ENCODE measurements at places on chromosomes 5 and 9.

DNA sequence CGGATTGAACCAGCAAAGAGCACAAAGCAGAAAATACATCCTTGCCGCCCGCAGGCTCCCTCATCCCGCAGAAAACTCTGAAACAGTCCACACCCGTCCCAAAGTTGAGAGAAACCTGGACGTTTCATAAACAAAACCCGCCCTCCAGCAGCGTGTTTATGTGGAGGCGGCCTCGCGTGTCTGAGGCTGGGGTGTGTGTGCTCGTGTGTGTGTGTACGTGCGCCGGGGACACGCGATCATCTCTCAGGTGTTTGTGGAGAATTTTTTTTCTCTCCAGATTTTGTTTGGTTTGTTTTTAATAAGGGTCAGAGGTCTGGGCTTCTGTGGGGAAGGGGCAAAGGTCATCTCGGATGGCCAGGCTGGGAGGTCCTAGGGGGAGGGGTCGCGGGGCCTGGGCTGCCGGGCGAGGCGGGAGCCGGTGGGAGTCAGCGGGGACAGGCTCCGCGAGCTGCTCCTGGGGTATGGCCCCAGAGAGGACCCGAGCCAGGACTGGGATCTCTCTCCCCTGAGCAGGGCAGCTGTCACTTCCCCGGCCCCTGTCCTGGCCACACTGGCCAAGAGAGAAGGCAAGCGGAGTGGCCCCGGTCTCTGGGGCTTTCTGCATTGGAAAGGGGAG lies 206.4 kb downstream of the C9orf50 start:
- no peak for DNase-seq

- DNase-seq = no peak
Observed at GRCh38 chr5:142934051-142934762, 164.0 kb downstream of the ARHGAP26 start.

DNA sequence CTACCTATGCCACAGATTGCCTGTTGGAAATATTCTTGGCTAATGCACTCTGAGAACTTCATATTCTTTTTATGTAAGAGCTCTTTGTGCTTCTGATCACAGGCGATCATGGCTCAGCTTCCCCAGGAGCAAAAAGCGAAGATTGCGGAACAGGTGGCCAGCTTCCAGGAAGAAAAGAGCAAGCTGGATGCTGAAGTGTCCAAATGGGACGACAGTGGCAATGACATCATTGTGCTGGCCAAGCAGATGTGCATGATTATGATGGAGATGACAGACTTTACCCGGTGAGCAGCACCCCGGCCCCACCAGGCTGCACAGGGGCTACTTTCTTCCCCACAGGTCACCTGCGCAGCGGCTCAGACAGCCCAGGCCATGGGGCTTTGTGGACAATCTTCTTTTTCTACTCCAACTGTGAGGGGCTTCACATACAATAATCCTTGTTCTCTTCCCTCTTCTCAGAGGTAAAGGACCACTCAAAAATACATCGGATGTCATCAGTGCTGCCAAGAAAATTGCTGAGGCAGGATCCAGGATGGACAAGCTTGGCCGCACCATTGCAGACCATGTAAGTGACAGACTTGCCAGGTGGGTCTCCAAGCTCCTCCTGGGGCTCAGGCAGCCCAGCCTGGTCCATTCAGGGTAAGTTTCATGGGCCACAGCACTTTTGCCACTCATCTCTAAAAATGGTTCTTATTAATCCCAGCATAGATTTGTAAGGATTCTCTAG lies 55.4 kb upstream of the LRRTM2 start:
- no peak for DNase-seq

GRCh38 chr5:164098531-164098930 lies 593.1 kb downstream of the MAT2B start:
- no peak for DNase-seq

- no peak for DNase-seq
Observed at GRCh38 chr5:179243333-179243732, 101.9 kb downstream of the ADAMTS2 start.
